Left renal cortex interstitium (tissue), 4 donors: ENCODE measurements at places on chromosomes 6 and 20. TPM values are rescaled to one million over a fixed set of nuclear protein-coding genes. Genes with fewer than 3 reads are reported as not detected.

Gene MAS1
- 0.04 TPM for polyA plus RNA-seq

Gene CALHM5
- polyA plus RNA-seq: 3.0 TPM

GRCh38 chr6:144036064-144036834, 28.2 kb upstream of the PLAGL1 start:
- DNase-seq: no peak

DNA sequence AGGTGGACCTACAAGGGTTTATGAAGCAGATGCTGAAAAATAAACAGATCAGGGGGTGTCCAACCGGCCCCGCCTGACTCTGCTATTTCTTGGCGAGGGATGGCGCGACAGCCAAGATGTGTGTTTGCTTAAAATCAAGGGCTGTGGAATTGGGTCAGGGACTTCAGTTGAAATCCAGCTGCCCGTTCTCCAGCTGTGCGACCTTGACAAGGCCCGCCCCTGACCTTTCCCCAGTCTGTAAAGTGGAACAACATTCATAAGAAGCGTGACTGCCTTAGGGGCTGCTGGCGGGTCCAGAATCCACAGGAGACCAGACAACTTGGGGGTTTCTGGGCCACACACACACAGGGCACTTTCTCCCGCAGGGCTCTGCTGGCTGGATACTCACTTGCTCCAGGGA, 517.5 kb downstream of the PREX1 start:
- DNase-seq: no peak

- DNase-seq: no peak
Measured at GRCh38 chr6:47084610-47085009, 42.5 kb upstream of the ADGRF1 start.

DNA sequence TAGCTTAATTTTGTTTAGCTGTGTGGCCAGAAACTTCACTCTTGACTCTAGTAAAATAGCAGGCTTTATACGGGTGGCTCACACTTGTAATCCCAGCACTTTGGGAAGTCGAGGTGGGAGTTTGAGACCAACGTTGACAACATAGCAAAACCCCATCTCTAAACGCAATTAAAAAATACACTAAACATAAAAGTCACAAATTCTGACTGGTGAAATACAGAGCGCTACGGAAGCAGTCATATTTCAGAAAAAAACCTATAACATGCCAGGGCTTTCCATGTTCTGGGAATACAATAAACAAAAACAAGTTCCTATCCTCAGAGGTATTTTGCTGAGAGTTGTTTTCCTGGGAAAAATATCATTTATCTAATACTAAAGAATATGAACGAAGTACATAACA, 24.8 kb upstream of the ZSCAN23 start:
- no peak for DNase-seq

DNA sequence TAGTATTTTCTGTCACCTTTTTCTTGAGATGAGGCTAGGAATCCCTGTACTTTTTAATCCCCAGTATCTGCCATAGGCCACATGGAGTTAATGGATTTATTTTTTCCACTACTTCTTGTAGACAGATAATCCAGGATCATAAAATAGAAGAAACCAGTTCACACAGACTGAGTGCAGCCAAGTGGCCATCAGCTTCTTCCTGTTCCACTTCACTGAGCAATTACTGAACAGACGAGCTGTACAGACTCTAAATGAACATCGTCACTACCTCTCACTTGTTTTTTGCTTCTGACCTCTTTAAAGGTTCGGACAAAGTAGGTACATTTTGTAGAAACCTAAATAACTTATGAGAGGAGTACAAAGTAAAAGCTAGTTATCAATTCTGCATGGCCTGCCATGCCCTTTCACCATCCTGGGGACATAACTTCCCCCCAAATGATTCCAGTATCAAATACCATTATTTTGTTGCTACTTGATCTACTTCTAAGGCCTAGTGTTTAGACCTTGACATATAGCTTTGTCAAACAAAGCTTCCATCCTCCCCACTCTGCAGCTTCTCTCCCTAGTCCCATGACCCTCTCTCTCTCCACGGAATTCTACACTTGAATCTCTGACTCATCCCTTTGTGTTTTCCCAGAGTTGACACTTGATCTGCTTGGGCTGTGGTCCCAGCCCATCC, 34.4 kb upstream of the ARHGAP18 start:
- no peak for DNase-seq

GRCh38 chr20:33125983-33126382, 42.0 kb upstream of the BPIFA2 start:
- DNase-seq: no peak

DNA sequence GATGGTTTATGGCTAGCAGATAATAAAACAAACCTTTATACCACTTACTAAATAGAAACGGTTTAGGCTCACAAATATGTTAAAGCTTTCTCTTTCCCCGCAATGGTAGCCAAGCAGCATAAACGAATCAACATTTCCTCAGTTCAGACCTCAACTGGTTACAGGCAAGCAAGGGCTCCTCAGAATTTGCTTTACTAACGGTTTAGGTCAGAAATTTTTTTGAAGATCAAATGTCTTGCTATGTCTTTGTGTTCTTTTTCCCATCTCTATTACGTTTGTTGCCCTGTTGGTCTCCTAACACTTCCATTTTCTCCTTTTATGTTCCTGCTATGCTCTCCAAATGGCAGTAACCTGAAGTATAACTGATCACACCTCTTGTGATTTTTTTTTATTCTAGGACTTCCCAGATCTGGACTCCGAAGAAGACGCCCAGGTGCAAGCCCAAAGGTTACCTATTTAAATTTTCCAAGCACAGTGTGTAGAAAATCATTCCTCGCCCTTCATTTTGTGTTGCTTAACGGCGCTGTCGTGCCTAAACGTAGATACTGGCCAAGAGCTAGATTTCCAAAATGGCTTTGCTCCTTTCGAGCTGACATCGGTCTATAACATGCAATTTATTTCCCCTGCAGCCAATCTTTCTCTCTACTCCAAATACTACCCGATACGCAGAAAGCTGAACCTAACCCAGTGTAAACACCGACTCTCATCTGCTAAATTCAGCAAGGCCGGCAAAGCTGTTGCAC, 717 bp upstream of the ASF1A start:
- DNase-seq: peak; percentile 98
